ENCODE measurements at places on chromosomes 4 and X.

- DNase-seq, result peak; percentile 51
Measured at GRCh38 chr4:55409468-55410171, 13.9 kb downstream of the TMEM165 start.

GRCh38 chrX:115553171-115553570, 7.8 kb upstream of the PLS3 start:
- DNase-seq, result no peak

DNA sequence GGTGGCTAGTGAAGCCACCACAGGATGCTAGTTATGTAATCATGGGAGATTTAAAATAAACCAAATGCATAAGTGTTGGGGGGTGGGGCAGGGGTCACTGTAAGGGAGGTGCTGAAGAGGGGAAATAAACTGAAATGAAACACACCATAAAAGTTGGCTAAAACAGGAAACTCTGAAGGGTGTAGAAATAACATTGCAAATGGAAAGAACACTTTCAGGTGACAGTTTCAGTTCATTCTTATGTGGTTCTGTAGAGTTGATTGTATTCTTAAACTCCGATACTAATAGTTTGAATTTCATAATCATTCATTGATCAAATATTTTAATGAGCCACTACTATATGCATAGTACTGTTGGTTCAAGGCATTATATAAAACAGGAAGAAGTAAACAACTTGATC, 80.1 kb downstream of the HDAC8 start:
- no peak for DNase-seq

- no peak for DNase-seq
Measured at GRCh38 chrX:134908356-134908755, 82.4 kb upstream of the SMIM10 start.

GRCh38 chrX:11309220-11309619, 16.0 kb downstream of the AMELX start:
- DNase-seq, result no peak
